ENCODE measurements at places on chromosomes 7 and 10.

- DNase-seq, result peak; percentile 25
Observed at GRCh38 chr10:102714621-102715455, at the start of gene SFXN2. SFXN2 (plus strand) TSS chr10:102714636; CDS start chr10:102726637, 12,001 bp downstream.

GRCh38 chr10:107966826-107967225 is 802.3 kb upstream of the SORCS1 start:
- DNase-seq, result no peak

- DNase-seq, result no peak
Observed at GRCh38 chr10:114151486-114151885, 22.5 kb downstream of the CCDC186 start.

GRCh38 chr7:109745677-109746410 is 1176.2 kb downstream of the DNAJB9 start:
- no peak for DNase-seq

GRCh38 chr7:146791344-146792285 is 675.0 kb downstream of the CNTNAP2 start:
- DNase-seq, result peak; percentile 15

DNA sequence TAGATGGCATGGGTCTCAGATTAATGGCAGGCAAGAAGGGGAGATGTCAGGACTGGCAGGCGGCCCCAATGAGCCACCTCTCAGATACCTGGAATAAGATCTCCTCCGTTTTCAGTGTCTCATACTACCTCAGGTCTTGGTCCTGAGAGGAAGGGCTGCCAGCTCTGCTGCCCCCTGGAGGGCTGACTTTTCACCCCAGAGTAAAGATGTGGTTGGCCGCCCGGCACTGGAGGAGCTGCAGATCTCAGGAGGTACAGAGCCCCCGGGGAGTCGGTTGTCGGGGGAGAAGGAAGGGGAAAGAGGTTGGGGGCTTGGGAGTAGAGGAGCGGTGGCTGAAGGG is 642 bp upstream of the COL13A1 start:
- no peak for DNase-seq

GRCh38 chr10:111199587-111199986 is 122.8 kb downstream of the ADRA2A start:
- DNase-seq, result no peak

DNA sequence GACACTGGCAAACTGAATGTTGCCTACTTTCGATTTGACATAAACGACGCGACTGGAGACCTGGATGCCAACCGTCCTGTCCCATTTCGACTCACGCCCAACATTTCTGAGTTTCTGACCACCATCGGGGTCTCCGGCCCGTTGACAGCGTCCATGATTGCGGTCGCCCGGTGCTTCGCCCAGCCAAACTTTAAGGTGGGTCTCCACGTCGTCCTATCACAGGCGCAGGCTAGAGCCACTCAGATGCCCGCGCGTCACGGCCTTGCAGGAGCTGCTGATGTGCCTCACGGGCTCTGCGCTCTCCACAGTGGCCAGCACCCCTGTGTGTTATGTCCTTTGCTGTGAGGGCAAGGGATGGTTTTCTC is 132.6 kb downstream of the SMURF1 start:
- DNase-seq, result no peak

DNA sequence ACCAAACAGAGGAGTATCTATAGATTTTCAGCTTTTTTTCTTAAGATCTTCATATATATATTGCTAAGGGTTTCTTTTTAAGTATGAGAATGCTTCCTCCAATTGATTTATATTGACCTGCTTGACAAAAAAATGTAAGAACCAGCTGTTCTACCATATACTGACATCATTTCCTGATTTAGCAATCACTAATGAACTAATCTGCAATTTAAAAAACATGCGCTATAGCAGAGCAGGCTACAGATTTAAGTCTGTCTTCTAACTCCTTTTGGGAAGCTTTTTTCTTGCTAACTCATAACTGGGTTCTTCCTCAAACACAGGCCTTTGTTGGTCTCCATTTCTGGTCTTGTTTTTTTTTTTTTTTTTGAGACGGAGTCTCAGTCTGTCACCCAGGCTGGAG is 33.2 kb downstream of the ABCC2 start:
- no peak for DNase-seq

- DNase-seq, result no peak
Observed at GRCh38 chr7:92750447-92750839, 85.9 kb downstream of the CDK6 start.

DNA sequence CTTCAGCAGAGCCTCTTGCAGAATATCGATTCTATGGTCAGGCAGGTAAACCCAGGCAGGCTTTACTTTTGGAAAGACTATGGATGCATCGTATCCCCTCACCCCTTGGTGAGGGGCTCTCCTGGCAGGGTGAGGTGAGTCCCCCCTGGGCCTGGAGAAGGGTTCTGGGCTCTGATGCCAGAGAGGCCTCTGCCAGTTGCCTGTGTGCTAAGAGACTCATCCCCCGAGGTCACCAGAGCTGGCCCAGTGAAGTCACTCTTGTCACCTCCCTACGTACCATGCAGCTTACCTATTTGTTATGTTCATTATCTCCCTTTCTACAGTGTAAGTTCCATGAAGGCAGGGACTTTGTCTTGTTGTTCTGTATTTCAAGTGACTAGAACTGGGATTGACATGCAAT is 51.3 kb downstream of the TSPAN15 start:
- DNase-seq, result no peak

All from Ammon's horn (tissue), 1 donor.